ENCODE measurements at places on chromosomes 3 and 15.

GRCh38 chr3:52524258-52524751, 9.4 kb downstream of the NT5DC2 start:
- no peak for DNase-seq

- no peak for DNase-seq
Observed at GRCh38 chr15:62791694-62792093, 250.9 kb upstream of the TPM1 start.

- no peak for DNase-seq
Observed at GRCh38 chr3:187810021-187810446, 64.8 kb upstream of the BCL6 start.

GRCh38 chr3:184145111-184145524, 10.0 kb downstream of the EIF2B5 start:
- DNase-seq = no peak

DNA sequence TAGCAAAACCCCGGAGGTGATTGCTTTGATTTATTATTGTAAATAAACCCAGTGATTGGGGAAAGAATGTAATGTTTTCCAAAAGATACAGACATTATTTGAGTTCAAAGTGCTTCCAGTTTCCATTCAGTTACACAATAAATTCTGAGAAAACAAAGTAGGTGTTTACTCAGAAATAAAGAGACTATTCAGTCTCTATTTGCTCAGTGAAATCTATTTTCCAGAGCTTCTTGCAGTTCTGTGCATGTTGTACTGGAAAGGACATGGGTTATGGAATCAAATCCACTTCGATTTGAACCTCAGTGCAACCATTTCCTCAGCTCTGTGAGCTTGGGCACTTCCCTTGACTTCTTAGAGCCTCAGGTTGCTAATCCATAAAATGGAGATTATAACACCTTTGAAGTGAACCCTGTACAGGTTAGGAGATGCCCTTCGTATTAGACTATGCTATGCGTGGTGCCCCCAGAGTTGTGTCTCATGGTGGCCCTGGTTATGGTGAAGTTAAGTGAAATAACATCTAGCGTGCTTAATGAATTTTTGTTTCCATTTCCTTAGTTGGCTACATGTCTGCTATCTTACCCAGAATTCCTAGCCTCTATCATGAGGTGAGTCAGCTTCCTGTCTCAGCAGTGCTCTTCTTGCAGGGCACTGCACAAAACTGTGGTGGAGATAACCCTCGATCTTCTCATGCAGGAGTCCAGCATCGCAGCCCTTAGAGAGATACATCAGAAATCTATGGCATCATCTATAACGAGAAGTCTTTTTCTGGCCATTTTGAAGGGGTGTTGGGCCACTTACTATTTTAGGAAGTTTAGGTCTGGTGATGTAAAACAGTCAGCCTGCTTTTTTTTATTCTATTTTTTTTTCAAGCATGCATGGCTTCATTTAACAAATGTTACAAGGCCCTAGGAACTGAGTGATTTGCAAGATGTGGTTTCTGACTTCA, 97.7 kb downstream of the RPL39L start:
- DNase-seq = no peak

DNA sequence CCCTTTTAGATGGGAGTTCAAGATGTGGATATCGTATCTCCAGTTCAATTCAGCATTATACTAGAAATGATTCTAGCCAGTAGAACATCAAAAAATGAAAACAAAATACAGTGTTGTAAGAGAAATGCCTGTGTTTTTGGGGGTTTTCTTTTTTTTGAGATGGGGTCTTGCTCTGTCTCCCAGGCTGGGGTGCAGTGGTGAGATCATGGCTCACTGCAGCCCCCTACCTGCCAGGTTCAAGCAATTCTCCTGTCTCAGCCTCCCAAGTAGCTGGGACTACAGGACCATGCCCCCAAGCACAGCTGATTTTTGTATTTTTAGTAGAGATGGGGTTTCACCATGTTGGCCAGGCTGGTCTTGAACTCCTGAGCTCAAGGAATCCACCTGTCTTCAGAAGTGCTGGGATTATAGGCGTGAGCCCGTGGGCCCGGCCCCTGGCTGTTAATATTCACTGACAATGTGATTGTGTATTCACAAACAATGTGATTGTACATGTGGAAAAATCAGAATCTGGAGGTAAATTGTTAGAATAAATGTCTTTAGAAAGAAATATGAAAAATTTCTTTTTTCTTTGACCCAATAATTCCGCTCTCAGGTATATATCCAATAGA, 59.0 kb downstream of the ARIH1 start:
- DNase-seq = no peak

DNA sequence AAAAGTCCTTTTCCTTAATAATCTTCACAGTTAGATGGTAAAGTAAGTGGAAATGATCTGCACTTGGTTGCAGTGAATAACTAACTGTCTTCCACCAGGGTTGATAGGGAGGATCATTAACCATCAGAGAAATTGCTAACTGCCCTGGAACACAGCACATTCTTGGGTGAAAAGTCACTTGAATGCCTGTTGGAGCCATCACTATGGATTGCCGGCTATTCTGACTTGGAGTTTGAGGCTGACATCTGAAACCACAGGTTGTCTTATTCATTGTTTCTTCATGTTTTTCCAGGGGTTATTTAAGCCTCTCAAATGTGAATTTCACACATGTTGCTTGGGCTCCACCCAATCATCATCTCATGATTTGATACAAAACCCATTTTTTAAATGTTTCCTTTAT, 901.4 kb downstream of the MCTP2 start:
- DNase-seq = no peak

DNA sequence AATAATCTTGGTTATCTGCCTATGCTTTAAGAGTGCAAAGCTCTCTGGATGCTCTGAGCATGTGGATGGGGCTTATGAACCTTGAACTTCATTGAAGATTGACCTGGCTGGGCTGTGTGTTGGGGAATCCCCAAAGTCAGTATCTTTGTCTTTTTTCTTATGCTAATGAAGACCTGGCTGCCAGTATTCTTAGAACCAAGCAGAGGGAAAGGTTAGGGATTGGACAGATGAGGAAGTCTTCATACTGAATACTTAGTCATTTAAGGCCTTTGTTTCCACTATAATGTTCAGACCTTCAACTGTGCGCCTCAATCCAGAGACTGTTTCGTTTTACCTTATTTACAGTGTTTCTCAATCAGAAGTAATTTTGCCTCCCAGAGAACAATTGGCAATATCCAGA, 42.5 kb upstream of the CMTM7 start:
- DNase-seq = no peak

DNA sequence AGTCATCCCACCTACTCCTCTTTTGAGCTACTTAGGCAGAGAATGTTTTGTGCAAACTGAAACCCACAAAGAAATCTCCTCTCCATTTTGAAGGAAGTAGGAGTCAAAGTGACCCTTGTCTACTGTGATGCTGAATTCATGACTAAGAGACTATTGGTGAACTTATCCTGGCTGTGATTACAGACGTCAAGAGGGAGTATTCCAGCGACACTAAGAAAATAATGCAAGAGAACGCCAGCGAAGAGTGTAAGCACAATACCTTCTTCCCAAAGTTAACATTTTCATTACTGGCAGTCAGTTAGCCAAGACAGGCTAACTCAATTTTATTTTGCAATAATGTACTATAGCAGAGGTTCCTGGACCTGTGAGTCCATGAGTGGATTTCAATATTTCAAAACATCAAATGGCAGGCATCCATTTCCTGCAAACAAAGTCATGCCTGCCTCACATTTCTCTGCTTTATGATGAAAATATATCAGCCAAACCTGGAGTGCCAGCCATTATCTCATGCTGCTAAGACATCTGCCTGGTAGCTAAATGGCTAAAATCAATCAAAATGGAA, 59.0 kb downstream of the CTNNB1 start:
- no peak for DNase-seq

DNA sequence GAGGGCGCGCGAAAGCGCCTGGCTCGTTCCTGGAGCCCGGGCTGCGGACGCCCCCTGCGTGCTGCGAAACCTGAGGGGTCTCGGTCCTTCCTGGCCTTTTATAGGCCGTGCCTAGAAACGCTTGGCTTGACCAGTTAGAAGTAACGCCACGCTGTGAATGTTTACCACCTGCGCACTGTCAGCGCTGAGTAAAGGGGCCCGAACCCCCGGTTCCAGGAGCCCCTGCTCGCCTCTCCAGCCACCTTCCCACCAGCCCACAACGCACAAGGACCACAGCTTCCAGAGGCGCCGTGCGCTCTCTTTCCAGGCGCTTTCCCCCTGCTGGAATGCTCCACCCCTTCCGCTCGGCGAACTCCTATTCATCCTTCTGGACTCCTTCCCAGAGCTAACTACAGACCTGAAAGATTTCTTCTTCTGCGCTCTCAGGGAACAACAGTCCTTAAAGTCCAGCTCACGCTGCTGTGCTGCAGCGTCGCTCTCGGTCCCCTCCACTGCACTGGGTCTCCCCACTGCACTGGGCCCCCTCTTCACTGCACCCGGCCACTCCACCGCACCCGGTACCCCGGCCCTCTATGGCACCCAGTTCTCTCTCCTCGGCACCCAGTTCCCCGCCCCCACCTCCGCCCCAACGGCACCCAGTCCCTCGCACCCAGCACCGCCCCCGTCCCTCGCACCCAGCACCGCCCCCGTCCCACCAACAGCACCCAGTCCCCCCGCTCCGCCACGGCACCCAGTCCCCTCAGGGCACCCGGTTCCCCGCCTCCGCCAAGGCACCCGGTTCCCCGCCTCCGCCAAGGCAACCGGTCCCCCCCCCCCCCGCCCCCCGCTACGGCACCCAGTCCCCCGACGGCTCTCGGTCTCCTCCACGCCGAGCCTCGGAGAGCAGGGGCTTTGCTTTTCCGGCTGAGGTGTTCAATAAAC, 69.8 kb downstream of the SQOR start:
- DNase-seq = no peak

DNA sequence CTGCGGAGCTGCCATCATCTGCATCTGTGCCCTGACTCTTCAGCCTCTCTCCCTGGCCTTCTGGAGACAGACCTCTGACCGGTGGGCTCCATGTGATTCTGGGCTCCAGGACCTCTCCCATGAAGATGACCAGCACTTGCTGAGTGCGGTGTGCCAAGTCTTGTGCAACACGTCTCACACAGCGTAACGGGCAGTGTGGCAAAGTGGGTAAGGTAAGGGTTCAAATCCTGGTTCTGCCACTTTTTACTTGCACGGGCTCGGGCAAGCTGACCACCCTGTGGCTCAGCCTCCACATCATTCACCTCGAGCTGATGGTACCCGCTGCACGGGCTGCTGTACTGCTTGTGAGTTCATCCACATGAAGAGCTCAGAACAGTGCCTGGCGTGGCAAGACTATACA, 6.5 kb upstream of the SYNM start:
- DNase-seq = no peak

GRCh38 chr15:56772868-56773639, 39.7 kb upstream of the ZNF280D start:
- DNase-seq = no peak

DNA sequence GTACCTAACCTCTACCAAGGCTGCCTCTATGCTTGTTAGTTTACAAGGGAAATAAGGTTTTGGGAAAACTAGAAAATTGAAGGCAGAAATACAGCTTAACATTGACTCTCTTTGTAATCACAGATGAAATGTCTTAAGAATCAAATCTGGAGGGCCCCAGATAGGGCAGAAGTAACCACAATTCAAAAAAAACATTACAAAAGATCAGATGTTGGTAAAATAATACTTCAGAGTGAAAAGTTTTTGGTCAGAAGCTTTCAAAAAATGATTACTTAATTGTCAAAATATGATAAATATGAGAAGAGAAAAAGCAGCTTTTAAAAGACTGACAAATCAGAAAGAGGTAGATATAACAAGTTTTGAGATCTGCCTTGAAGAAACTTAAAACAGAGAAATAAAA, 425.1 kb upstream of the NECTIN3 start:
- DNase-seq = no peak

DNA sequence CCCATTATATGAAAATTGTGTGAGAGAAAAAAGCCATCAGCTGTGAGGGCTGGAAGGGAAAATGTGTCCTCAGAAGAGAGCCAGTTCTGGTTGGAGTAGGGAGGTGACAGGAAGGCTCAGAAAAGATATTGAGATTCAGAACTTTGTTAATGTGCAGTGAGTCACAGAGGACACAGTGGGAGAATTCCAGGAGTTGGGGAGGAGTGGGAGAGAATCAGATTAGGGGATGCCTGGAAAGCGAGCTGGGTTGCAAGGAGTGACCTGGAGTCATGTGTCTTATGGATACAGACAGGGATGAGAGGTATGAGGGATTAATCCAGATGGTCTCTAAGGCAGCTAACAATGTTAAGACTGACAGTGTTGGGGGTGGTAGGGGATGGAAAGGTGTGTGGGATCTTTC, 67.5 kb downstream of the CHST2 start:
- DNase-seq = no peak

DNA sequence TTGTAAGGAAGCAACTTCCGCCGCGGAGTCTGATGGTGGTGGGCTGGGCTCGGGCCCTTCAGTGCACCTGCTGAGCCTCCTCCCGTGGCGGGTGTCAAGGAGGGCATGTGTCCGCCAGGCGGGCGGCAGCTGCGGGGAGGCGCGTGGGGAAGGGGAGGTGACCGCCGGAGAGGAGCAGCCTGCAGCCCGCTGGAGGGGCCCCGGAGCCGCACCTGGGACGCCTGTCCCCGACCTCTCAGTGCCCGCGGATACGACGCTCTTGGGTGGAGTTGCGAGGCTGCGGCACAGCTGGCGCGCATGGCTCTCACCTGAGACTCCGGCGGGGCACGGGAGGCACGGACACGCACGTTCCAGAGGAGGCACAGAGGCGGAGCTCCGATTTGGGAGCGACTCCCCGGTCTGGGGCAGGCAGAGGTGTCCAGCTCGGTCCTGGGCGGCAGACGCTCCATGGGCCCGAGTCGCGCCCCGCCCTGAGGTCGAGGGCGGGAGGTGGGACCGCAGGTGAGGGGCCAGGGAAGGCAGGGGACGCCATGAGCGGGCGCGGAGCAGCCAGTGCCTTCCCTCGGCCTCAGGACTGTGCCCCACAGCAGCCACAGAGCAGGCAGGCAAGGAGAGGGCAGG, 50.2 kb upstream of the PRR20G start:
- DNase-seq = no peak

- no peak for DNase-seq
Observed at GRCh38 chr15:37888356-37888755, 46.1 kb upstream of the TMCO5A start.

GRCh38 chr15:101180620-101181307, 71.1 kb downstream of the CHSY1 start:
- DNase-seq = no peak

GRCh38 chr3:134319931-134320330, 54.3 kb downstream of the AMOTL2 start:
- no peak for DNase-seq

DNA sequence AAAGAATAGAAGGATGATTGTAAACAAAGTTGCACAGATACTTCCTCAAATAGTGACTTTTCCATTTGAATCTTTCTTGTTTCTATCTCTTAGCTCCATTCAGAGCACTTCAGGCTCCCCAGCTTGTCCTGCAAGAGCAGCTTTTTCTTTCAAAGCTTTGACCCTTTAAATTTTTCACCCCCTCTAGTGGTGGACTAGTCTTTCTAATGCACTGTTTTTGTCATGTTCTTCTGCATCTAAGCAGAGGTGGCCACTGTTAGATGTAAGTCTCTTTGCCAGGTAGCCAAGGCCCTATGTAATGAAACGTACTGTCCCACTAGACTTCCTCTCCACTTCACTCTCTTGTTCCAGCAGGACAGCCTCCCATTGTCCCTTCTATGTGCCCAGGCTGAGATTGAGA, 74.0 kb upstream of the MANF start:
- DNase-seq = no peak

- no peak for DNase-seq
Observed at GRCh38 chr3:129845956-129846355, 47.6 kb downstream of the TMCC1 start.

GRCh38 chr3:129311054-129311902, 32.6 kb downstream of the HMCES start:
- DNase-seq = no peak

Data from stimulated activated CD4-positive, alpha-beta T cell treated with anti-CD3 and anti-CD28 coated beads, Interleukin-4, amount 100 ng/mL, for 48 hours (primary cell).